Hepatocyte (in vitro differentiated cells): ENCODE measurements at places on chromosomes 12 and 14. TPM values are rescaled to one million over a fixed set of nuclear protein-coding genes. Genes with fewer than 3 reads are reported as not detected.

The LALBA gene
- not detected in 2 replicates for total RNA-seq

- no peaks in the 10 kb centered on the region for H3K27me3 ChIP-seq
- no peak overlapping the region for H3K4me3 ChIP-seq
- peak overlapping the region; percentile 13 for H3K27ac ChIP-seq
- H3K4me1 ChIP-seq, result no peaks in the 10 kb centered on the region
- no peak for DNase-seq
- H3K36me3 ChIP-seq, result peaks cover 6% of the 10 kb centered on the region
Observed at GRCh38 chr12:93407054-93407962, 29.6 kb downstream of the NUDT4 start.

GRCh38 chr14:74801396-74801795, 38.3 kb downstream of the YLPM1 start:
- no peak for DNase-seq
- H3K4me1 ChIP-seq, result no peaks in the 10 kb centered on the region
- H3K27me3 ChIP-seq, result no peaks in the 10 kb centered on the region
- no peak overlapping the region for H3K27ac ChIP-seq
- no peak overlapping the region for H3K4me3 ChIP-seq
- H3K36me3 ChIP-seq, result no peaks in the 10 kb centered on the region

GRCh38 chr12:39931857-39932256, 174.0 kb downstream of the SLC2A13 start:
- H3K4me3 ChIP-seq, result no peak overlapping the region
- DNase-seq, result no peak
- H3K27me3 ChIP-seq, result no peaks in the 10 kb centered on the region
- no peak overlapping the region for H3K27ac ChIP-seq

- H3K27ac ChIP-seq, result no peak overlapping the region
- H3K4me1 ChIP-seq, result no peaks in the 10 kb centered on the region
- no peak overlapping the region for H3K4me3 ChIP-seq
- DNase-seq, result no peak
- H3K27me3 ChIP-seq, result no peaks in the 10 kb centered on the region
- no peaks in the 10 kb centered on the region for H3K36me3 ChIP-seq
Observed at GRCh38 chr12:63266988-63267387, 116.0 kb upstream of the AVPR1A start.

GRCh38 chr14:74574090-74574433, 38.0 kb downstream of the LTBP2 start:
- no peak overlapping the region for H3K4me3 ChIP-seq
- peaks cover 32% of the 10 kb centered on the region for H3K4me1 ChIP-seq
- H3K36me3 ChIP-seq, result no peaks in the 10 kb centered on the region
- no peaks in the 10 kb centered on the region for H3K27me3 ChIP-seq

The HPD gene
- 35.8 and 39.2 TPM in 2 replicates for total RNA-seq
